Glutamatergic neuron (in vitro differentiated cells): ENCODE measurements at places on chromosomes 1 and 21.

DNA sequence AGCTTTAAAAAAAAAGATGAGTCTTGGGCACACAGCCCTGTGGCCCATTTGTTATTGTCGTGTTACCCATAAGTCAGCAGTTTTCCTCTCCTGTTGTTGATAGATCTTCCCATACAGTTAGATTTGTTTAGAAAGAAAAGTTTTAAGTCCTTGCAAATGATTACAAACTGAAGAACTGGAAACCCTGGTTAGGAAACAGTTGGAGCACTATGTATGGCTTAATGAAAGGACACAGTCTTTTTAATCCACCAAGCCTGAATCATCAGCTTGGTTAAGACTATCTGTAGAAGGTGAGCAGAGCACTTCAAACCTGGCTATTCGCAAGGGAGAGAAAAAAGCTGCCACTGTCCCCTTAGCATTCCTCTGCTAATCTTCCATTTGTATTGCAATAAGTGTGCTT is 241.0 kb downstream of the DISC1 start:
- no peak for DNase-seq

GRCh38 chr1:47703156-47703825 is 265.4 kb downstream of the FOXD2 start:
- DNase-seq: no peak

DNA sequence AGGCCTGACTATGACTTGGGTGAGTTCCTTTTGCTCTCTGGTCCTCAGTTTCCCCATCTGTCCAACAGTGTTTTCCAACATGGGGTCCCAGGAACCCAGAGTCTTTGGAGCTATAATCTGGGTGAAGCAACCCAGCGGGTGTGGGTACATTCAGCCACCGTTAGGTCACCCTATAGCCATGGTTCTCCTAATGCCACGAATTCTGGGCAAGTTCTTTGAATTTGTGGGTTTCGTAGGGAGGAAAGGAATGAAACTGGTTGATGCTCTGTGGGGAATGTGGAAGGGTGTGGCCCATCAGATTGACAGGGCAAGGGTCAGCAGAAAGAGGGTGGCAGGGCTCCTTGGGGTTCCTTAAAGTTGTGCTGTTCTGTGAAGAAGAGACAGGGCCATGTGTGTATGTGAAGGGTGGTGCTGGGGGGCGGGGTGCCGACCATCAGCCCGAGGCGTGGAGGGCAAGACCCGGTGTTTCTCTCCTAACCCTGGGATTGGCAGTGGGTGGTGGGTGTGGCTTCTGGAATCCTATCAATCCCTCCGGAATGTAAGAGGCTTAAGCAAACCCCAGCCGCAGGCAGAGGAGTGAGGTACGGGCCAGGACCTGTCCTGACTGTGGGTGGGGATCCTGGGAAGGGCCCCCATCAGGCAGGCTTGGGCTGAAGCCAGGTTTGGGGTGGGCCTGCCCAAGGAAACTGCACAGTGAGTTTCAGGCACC is 35.5 kb upstream of the ZNF362 start:
- no peak for DNase-seq

GRCh38 chr1:179743679-179744400 is 749 bp downstream of the FAM163A start:
- DNase-seq: peak; percentile 43

- no peak for DNase-seq
Observed at GRCh38 chr1:156684227-156684782, 7.1 kb upstream of the NES start.

DNA sequence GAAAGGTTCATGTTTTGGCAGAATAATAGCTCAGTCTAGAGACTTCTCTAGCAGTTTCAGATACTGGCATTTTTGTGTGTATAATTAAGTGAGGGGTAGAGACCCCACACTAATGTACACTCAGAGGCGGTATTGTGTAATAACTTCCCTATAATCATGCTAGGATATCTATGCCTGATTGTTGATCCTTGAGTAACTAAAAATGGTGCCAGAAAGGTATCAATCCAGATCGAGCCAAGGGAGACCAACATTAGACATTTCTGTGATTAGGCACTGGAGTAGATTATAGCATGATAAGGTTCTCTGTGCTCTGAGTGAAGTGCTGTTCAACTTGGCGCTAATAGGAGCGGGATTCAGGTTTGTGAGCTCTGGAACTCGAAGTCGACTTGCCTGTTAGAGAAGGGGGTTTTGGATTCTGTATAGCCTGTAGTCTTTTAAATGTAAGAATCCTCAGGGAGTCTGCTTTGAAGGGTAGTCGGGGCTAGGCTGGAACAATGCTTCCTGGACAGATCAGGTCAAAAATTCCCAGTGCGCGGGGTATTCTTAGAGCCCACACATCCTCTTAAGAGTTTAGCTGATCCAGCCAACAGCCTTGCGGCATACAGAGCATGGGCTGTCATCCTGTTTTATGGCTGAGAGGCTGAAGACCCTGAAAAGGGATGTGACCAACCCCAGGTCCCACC is 24.2 kb downstream of the MAN1C1 start:
- no peak for DNase-seq

DNA sequence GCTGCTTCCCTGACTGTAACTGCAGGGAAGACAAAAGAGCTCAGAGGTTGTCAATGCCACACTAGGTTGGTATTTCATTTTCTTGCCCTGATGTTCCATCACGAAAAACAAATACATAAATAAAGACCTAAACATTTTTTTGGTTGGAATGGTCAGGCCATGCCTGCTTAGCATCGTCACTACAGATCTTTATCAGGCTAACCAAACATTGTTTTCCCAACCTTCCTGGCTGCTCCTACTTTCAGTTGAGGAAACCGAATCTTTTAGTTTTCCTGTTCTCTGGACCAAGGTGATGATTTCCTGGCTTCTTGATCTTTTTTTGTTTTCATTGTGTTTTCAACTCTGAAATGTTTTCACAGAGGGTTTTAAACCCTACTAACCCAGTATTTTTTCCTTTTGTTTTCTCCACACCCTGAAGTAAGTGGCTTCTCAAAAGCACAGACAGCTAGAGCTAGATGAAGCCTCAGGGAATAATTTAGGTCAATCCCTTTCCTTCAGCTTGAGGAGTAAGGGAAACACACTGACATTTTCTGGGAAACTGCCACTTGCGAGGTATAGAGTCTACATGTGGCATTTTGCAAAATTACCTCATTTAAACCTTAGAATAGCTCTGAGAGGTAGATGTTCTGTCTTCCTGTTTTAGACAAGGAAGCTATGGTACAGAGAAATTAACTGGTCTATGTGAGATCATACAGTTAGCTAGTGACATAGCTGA is 67.2 kb upstream of the CNN3 start:
- no peak for DNase-seq

DNA sequence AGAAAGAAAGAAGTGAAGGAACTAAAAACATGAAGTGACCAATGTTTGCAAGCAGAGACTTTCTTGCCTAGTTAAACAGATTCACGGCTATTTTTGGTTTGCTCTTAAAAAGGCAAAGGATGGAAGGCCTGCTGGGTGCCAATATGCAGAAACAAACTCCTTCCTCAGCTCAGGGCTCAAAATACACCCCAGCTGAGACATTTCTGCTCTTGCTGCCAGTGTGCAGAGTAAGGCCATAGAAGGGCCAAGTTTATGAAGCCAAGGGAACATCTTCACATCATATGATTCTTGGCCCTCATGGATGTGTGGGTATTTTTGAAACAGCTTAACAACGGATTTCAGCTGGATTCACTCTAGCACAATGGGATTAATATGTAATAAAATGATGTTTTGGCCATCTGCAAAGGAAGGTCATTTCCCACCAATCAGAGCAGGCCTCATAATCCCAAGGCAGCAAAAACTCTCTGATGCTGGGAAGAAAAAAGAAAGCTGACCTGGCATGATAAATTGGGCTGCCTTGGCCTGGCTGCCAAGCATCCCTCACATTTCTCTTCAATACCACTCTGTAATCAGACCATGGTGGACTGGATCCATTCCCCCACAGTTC is 70.7 kb downstream of the CAPZB start:
- no peak for DNase-seq

GRCh38 chr1:37755290-37755689 is 9.6 kb downstream of the EPHA10 start:
- DNase-seq: no peak

- DNase-seq: no peak
Observed at GRCh38 chr1:5391725-5392124, 600.5 kb downstream of the NPHP4 start.

GRCh38 chr1:180096584-180097325 is 57.9 kb upstream of the QSOX1 start:
- DNase-seq: no peak

DNA sequence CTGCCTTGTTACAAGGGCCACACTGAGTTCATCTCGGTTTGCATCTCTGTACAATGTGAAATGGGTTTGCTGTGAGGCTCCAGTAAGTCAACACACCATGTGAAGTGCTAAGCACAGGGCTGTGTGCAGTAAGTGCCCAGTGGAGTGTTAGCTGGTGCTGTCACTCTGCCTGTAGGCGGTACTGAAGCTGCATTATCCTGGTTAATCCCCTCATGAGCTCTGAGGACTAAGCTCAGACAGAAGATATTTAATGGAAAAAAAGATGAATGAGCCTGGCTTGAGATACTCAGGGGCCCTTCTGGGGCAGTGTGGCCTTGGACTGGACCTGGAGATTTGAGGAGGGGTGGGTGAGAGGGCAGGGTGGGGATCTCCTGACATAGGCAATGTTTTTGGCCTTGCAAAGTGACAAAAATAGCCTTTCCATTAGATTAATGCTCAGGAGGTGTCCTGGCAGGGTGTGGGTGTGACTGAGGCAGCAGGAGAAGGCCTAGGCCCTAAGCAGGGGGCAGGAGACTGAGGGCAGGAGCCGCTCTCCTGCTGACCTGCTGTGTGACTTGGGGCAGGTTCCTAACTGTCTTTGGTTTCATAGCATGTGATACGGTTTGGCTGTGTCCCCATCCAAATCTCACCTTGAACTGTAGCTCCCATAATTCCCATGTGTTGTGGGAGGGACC is 570.5 kb downstream of the PTPRU start:
- no peak for DNase-seq

- no peak for DNase-seq
Observed at GRCh38 chr21:18614303-18614702, 210.7 kb upstream of the TMPRSS15 start.

- DNase-seq: no peak
Observed at GRCh38 chr1:82279241-82279640, 478.5 kb downstream of the ADGRL2 start.

DNA sequence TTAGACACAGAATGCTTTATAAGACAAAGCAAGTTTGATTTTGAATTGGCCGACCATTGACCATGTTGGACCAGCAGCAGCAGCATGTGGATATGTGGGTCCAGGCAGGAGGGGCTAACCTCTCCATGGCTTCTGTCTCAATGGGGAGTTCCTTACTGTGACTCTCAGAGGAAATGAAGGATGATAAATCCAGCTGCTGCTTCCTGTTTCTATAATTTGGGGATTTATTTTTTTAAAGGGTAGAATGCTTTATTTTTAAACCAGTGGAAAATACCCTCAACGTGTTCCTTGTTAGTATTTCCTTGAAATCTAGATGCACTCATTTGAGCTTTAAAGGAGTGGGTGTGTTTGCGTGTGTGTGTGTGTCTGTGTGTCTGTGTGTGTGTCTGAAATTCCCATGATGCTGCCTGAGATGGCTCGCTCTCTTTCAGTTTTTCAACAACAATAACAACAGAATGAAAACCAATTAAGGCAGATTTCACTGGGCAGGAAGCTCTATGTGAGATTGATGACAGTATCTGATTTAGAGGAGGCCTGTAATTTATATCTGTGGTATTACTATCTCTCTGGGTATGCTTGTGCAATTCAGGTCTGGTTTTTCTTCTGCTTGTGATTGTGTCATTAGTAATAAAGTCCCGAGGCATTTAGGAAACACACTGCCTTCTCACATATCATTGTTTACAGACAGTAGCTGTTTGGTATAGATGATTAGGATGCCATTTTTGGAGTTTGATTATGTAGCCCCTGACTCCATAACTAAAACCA is 86.1 kb upstream of the ZNF326 start:
- no peak for DNase-seq

DNA sequence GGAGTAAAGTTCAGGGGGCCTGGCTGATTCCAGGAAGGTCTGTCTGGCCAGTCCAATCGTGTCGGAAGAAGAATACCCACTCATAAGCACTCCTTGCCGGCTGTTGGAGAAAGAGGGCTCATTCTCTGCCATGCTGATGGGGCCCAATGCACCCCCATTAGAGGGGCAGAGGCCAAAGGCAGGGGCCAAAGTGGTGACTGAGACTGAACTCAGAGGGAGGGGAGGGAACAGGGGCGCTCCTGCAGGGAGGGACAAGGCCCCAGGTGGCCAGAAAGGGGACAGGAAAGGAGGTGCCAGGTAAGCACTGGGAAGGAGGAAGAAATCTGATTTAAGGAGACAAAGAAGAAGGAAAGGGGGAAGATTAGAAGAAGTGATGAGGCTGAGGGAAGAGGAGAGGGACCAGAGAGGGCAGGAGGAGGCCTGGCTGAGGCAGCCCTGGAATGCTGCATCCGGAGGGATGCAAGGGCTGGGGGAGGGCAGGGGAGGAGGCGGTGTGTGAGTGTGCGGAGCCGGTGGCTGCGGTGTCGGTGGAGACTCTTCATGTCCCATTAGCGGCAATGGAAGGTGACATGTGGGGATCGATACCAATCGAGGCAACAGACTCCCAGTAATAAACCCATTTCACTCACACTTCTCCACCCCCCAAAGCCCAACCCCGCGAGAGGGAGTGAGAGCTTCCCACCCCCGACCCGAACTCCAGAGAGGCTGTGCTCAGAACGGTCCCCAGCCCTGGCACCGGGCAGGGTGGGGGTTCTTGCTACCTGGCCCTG is 12.0 kb upstream of the ETV3L start:
- DNase-seq: no peak
